ENCODE measurements at places on chromosomes 4 and X.

DNA sequence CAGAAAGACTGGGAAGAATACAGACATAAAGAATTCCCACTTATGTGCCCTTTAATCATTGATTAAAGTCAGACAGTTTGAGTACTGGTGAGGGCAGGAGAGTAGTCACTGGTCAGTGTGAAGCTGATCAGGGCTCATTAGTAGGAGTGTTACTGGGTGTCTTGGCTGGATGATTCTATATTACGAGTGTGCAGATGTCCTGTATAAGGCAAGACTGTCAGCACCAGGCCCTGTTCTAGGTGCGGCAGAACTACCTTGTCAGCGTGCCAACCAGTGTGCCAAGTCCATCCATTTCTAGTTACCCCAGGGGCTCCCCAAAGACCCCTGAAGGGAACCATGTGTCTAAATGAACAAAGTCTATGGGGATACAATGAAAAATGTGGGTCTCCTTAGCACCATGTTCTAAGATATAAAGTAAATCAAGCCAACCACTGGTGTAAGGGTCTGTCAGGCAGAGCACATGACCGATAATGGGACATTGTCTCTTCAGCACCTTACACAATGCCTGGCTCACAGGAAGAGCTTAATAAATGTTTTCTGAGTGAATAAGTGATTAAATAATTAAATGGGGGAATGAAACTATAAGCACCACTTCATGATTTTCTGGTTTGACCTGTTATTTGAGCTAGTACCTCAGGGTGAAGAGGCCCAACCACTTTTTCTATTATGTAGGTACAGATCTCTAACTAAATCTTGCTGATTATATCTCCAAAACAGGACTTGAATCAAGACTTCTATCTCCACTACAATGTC lies 205.0 kb downstream of the CAMK2D start:
- no peak for DNase-seq

DNA sequence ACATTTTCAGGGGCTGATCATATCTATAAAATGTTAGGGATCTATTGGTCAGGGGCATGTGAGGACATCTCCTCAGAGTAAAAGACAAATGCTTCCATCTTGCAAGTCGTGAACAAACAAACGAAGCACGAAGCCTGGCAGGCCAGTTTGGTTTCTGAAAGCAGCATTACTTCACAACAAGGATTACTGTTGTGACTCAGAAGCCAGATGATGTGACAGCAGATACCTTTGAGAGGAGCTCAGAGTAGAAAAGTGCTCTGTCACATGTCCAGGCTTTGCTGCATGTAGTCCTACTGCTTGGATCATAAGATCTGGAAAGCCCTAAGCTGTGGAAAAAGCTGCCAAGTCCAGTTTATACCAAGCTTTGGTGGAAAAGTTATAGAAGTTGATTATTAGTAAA lies 1827.2 kb downstream of the ARAP2 start:
- DNase-seq = no peak

DNA sequence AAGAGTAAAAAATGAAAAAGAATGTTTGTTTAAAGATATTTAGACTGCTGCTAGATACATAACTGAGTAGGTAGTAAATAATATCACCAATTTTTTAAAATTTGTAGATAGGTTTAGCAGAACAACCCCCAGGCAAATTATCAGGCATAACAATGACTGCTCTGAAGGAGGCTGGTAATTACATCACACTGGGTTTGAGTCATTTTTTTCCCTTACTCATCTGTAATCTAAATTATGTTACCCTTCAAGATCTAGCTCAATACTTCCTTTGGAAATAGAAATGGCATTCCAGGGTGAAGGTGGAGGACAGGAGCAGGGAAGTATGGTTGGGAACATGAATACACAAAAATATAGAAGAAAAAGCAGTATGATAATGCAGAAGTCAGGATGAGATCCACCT lies 431.6 kb upstream of the MAOA start:
- no peak for DNase-seq

DNA sequence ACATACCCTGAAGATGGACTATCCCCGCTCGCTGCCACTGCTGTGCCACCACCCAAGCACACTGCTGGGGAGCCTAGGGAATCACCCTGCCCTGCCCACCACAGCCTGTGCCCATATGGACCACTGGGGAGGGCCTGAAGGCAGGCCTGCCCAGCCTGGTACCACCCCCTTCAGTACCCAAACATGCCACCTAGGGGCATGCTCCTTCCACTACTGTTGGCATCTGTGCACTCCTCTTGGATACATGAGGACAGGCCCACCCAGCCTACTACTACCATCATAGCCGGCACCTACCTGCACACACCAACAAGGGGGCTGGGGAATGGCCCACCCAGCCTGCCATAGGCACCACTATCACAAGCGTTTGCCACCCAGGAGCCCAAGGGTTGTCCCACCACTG lies 30.1 kb upstream of the PRDX4 start:
- no peak for DNase-seq

DNA sequence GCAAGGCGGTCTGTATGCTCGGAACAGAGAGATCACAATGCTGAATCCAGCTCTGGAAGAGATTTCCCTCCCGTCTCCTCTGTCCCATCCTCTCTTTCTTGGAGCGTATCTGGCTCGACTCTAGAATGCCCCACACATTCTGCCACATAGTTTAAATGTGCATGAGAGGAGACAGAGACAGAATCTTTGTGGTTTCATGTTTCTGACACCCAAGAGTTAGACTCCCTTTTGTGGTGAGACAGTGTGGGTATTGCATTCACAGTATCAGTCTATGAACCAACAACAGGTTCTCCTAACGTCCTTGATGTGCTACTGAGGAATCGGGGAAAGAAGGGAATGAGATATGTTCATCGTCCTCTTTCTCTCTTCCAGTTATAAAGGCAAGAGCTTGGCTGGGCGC lies 25.3 kb downstream of the FAM47E start:
- DNase-seq = no peak
